Fibroblast of villous mesenchyme (primary cell): ENCODE measurements at places on chromosomes 12 and 14. TPM values are rescaled to one million over a fixed set of nuclear protein-coding genes. Genes with fewer than 3 reads are reported as not detected.

GRCh38 chr14:41280745-41281144 lies 325.9 kb upstream of the LRFN5 start:
- peak; percentile 1 for DNase-seq

GRCh38 chr14:94602722-94603121 lies 9.5 kb upstream of the SERPINA3 start:
- DNase-seq, result no peak

The PLA2G1B gene
- not detected in 2 replicates for total RNA-seq

- peak; percentile 86 for DNase-seq
Measured at GRCh38 chr12:59113831-59114615, 193.7 kb upstream of the LRIG3 start.

- no peak for DNase-seq
Measured at GRCh38 chr12:109811624-109811995, 21.6 kb downstream of the TRPV4 start.

DNA sequence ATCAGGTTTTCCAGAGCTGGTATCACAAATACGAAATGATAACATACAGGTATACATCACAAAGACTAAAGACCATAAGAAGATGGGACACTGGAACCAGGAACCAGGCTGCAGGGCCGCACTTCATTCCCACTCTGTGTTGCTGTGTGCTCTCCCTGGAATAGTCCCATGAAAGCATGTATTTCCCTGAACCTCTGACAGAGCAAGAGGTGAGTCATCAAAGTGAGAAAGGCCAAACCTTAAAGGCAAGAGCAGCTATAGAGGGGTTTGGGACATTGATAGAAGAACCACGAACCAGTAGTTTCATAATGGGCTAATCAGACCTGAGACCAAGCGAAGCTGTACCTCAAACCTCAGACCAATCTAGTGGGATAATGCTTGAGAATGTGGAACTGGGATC lies 283.0 kb upstream of the PRKD1 start:
- no peak for DNase-seq

The KRT74 gene
- not detected in 2 replicates for total RNA-seq

DNA sequence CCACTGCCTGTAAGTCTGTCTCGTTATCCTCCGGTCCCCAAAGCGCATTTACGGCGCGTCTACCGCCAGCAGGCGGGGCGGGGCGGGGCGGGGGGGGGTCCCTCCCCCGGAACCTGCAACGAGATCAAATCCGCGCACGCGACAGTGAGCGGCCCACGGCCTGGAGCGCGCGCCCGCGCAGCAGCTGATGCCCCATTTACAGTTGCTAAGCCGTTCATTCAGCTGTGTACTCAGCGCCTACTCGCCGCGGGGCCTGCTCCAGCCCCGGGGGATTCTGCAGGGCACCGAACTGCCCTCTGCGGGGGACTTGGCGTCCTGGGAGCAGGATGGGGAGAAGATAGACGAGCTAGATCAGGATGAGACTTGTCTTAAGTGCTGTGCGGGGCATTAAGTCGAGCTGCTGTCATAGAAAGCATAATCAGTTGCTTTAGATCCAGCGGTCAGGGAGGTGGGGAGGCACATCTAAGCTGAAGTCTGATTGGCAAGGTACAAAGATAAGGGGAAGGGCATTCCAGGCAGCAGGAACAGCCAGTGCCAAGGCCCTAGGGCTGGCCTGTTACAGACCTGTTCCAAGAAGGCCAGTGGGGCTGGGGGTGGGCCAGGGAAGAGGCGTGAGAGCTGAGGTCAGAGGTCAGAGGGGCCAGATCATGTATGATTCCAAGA lies 1.4 kb upstream of the CCDC85C start:
- peak; percentile 59 for DNase-seq
